ENCODE measurements at places on chromosomes 1 and 21.
A peak's percentile ranks its signal among the peaks of the same experiment; 100 is the strongest.

GRCh38 chr1:246295968-246296367 lies 211.1 kb downstream of the SMYD3 start:
- peak; percentile 4 for DNase-seq

DNA sequence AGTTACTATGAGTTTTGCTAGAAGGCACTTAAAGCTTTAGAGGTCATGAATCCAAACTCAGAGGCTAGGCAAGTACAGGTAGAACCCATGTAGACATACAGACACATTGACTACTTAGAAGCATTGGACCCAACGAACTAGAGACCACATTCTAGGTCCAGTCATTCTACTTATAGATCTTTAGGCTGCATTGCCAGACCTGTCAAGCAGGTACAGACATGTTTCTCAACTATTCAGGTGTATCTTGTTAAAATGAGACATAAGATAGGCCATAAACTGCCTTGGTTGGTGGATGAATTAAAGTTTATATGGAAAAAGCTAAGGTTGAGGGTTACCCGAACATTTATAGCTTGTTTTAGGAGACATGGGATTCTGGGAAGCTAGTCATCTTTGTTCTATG lies 6.5 kb downstream of the ZP4 start:
- DNase-seq = no peak

DNA sequence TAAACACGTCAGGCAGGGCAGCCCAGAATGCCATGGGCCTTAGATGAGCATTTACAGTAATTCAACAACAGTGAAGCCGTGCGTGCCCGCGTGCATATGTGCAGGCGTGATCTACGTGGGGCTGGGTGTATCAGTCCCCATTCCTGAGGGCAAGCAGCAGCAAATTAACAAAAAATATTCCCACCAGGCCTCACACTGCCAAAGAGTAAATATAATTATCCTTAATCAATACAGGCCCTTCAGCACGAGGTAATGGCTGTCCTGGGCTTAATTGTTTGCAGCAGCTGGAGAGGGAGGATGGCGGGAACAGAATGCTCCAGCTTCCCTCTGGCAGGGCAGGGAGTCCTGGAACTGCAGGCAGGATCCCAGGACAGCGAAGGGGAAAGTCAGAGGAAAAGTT lies 91.8 kb downstream of the DDX20 start:
- no peak for DNase-seq

GRCh38 chr21:14528815-14529214 lies 17.3 kb downstream of the SAMSN1 start:
- DNase-seq = no peak

DNA sequence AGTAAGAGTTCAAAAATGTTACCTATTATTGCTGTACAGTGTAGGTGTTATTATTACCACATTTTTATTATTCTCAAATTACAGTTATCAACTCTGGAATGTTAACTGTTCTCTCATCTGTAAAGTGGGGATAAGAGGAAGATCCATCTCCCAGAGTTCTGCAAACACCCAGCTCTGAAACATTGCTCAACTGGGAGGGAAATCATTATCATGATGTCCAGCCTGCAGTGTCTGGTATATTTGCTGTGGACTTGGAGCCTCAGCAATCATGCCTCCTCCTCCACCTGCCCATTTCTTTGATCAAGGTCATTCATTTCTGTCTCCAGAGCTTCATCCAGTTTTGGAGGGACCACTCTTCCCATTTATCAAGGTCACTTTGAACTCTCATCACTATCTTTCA lies 39.4 kb downstream of the C8A start:
- DNase-seq = no peak

DNA sequence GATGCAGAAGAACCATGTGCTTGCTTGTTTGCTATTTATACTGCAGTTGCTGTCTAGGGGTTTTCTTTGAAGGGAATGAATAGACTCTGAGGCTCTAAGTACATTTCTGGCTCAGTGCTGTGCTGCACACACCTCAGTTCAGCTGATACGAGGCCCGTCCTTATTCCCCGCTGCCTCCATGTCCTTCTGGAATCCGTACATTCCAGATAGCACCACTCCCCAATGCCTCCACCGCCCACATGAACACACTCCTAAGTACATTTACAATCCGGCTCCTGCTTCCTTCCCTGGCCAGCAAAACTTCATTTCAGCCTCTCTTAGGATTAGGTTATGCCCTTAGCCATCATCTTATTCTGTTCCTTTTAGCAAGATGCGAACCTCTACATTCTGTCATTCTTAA lies 57.1 kb downstream of the KCNC4 start:
- peak; percentile 3 for DNase-seq

GRCh38 chr1:213231795-213232231 lies 180.8 kb downstream of the RPS6KC1 start:
- no peak for DNase-seq

All from CD14-positive monocyte (primary cell).